CD4-positive, CD25-positive, alpha-beta regulatory T cell (primary cell): ENCODE measurements at places on chromosomes 13 and 19. TPM values are rescaled to one million over a fixed set of nuclear protein-coding genes. Genes with fewer than 3 reads are reported as not detected.

DNA sequence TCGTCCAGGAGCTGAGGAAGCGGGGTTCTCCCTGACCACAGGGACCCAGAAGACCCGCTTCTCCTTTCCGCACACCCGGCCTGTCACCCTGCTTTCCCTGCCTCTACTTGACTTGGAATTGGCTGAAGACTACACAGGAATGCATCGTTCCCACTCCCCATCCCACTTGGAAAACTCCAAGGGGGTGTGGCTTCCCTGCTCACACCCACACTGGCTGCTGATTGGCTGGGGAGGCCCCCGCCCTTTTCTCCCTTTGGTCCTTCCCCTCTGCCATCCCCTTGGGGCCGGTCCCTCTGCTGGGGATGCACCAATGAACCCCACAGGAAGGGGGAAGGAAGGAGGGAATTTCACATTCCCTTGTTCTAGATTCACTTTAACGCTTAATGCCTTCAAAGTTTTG is 18.9 kb downstream of the VASP start:
- DNase-seq = no peak
- H3K4me3 ChIP-seq = no peak overlapping the region
- H3K4me1 ChIP-seq = peaks cover 11% of the 10 kb centered on the region
- no peaks in the 10 kb centered on the region for H3K27me3 ChIP-seq

UHRF1 gene
- total RNA-seq = 2.2 TPM

GRCh38 chr13:99044764-99045163 is 66.9 kb upstream of the DOCK9 start:
- no peak for DNase-seq
- no peak overlapping the region for H3K4me3 ChIP-seq
- H3K27ac ChIP-seq = no peak overlapping the region
- no peaks in the 10 kb centered on the region for H3K36me3 ChIP-seq

DNA sequence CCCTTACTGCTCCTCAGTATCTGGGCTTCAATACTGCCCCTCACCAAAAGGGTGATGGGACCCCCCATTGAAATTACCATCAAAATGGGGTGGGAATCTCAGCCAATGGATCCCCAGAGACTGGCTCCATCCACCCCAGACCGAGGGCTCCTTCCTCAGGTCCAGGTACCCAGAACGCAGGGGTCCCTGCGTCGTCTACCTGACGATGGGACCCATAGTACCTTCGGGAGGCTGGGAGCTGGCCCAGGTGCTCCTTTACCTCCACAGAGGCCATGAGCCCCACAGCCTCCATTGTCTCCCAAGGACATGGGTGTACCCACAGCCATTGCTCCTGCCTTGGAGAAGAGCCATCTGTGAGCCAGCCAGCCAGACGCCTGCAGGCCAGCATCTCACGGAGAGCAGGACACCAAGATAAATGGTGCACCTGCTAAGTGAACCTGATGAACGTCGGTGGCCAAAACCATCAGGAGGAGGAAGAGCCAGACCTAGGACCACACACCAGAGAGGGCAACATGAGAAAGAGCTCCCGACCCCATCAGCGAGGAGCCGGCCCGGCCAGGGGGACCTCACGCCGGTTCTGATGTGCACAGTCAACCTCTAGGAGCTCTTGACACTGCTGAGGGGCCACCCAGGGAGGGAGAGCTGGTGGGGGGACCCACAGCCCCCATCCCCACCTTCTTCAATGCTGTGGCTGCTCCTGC is 156.8 kb upstream of the SOX1 start:
- H3K27me3 ChIP-seq = no peaks in the 10 kb centered on the region
- DNase-seq = no peak
- no peak overlapping the region for H3K27ac ChIP-seq
- no peaks in the 10 kb centered on the region for H3K4me1 ChIP-seq

DNA sequence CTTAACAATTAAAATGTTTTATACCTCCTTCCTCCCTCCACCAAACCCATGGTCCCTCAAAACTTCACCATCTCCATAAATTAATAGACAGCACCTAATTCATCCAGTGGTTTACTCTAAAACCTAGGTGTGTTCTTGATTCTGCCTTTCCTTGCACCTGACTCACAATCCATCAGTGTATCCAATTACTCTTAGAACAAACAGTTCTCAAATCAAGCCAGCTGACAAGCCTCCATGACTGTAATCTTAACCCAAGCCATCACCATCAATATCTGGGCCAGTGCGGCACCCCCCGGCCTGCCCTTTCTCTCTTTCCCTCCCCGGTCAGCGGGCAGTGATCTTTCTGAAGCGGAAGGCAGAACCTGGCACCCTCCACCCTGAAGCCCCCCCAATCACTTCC is 75.6 kb downstream of the TNFRSF19 start:
- DNase-seq = no peak
- H3K36me3 ChIP-seq = no peaks in the 10 kb centered on the region
- H3K27ac ChIP-seq = no peak overlapping the region
- H3K27me3 ChIP-seq = peaks cover 5% of the 10 kb centered on the region
- no peaks in the 10 kb centered on the region for H3K4me1 ChIP-seq
- H3K4me3 ChIP-seq = no peak overlapping the region

- H3K36me3 ChIP-seq = no peaks in the 10 kb centered on the region
- no peaks in the 10 kb centered on the region for H3K27me3 ChIP-seq
- H3K27ac ChIP-seq = no peak overlapping the region
Observed at GRCh38 chr13:31485183-31485582, 254.1 kb upstream of the RXFP2 start.

TMEM238 gene
- total RNA-seq = 15.9 TPM

GRCh38 chr19:36008336-36008978 is at the start of gene SYNE4:
TSS of gene SYNE4 (minus strand) at chr19:36008813. CDS start at chr19:36008681, 132 bp downstream.
- H3K27me3 ChIP-seq = no peaks in the 10 kb centered on the region
- H3K4me3 ChIP-seq = no peak within 1 kb of the TSS
- H3K27ac ChIP-seq = no peak within 1 kb of the TSS
- H3K36me3 ChIP-seq = no peaks in the 10 kb centered on the region
- no peak for DNase-seq

GRCh38 chr13:97272526-97272925 is 50.4 kb downstream of the MBNL2 start:
- H3K4me1 ChIP-seq = peaks cover 3% of the 10 kb centered on the region
- H3K27ac ChIP-seq = no peak overlapping the region
- H3K27me3 ChIP-seq = no peaks in the 10 kb centered on the region
